Heart right ventricle (tissue), 16 donors: ENCODE measurements at places on chromosomes 6 and 20.
A peak's percentile ranks its signal among the peaks of the same experiment; 100 is the strongest.

DNA sequence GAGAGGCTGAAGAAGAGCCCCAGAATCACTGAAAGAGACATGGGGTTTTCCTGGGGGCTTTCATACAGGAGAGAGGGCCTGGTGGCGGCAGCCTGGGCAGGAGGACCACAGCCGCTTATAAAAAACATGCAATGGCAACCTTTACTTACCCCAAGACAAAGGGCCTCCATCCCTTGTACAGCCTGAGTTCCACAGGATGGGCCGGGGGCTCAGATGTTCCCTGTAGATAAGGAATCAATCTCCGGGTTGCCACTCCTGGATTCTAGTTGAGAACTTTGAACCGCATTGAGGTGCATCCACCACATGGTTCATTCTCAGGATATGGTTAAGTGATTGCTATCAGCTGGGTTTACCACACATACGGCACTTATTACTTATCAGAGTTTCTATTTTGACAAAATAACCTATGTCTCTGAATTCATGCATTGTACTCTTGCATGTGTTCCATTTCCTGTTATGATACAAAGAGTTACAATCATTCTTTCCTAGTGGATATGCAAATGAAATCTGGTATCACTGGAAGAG, 677.6 kb downstream of the KIF16B start:
- no peak for DNase-seq

DNA sequence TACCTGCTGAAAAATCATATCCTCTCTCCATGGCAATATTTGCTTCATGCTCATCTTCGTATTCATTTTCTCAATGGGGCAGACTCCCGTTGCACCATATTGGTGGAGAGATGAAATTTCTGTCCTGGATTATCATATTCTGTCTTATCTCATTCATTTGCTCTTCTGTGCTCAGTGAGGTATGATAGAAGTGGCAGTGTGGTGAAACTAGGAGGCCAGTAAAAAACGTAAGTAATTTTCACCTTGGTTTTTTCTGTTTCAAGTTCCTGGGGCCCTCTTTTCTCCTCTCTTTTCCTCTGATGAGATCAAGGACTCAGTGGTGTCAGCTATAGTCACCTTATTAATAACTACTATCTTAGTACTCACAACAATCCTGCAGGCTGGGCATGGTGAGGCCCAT, 182.5 kb upstream of the HDAC2 start:
- no peak for DNase-seq

- DNase-seq, result no peak
Measured at GRCh38 chr6:149275621-149276020, 41.9 kb upstream of the TAB2 start.

GRCh38 chr6:42316981-42317380, 99.3 kb upstream of the MRPS10 start:
- no peak for DNase-seq

- DNase-seq, result no peak
Measured at GRCh38 chr6:170113141-170113540, 177.7 kb downstream of the DLL1 start.

- DNase-seq, result no peak
Measured at GRCh38 chr20:48846516-48847492, 19.0 kb upstream of the PREX1 start.

- DNase-seq, result peak; percentile 58
Measured at GRCh38 chr6:158769234-158769770, 49.9 kb downstream of the EZR start.

DNA sequence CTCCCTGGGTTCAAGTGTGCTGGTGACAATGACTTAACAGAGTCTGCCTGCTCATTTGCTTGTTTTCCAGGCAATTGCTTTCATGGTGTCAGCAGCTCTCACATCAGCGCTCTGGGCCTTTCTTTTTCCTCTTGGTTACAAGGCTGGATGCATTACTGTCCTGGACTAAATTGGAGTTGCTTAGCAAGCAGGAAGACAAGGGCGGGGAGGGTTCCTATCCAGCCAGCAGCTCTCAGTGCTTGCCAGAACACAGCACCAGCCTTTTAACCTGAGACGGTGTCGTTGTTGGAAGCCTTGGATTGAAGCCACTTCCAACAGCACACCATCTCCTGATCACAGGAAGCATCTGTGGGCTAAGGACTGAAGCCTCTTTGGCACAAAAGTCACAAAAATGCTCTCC, 606.9 kb downstream of the CDH26 start:
- DNase-seq, result no peak

DNA sequence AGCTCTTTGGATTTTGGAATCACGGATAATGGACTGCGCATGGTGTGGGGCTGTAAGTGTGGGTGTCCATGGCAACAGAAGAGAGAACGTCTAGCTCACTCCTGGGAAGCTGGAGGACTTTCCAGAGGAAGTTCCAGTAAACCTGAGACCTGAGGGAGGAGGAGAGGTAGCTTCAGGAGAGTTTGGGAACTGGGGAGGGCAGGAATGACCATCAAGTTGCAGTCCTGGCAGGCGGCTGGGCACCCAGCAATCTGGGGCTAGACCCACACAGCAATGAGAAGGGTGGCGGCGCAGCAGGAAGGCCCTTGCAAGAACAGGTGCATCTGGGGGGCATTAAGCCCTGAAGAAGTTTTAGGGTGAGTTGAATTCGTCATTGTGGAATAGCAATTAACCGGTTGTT, 95.9 kb downstream of the FOXC1 start:
- no peak for DNase-seq

- peak; percentile 67 for DNase-seq
Measured at GRCh38 chr6:31559958-31560696, 12.0 kb upstream of the LTA start.

- DNase-seq, result no peak
Measured at GRCh38 chr20:836190-836589, 2.7 kb downstream of the FAM110A start.

GRCh38 chr20:25135031-25135430, 53.1 kb upstream of the VSX1 start:
- no peak for DNase-seq

- no peak for DNase-seq
Measured at GRCh38 chr6:53095270-53095669, 30.1 kb downstream of the FBXO9 start.

GRCh38 chr20:9488063-9488462, 26.3 kb upstream of the LAMP5 start:
- no peak for DNase-seq

- DNase-seq, result no peak
Measured at GRCh38 chr20:46672543-46673148, 16.6 kb downstream of the TP53RK start.

GRCh38 chr20:16497896-16498295, 75.4 kb downstream of the KIF16B start:
- no peak for DNase-seq

DNA sequence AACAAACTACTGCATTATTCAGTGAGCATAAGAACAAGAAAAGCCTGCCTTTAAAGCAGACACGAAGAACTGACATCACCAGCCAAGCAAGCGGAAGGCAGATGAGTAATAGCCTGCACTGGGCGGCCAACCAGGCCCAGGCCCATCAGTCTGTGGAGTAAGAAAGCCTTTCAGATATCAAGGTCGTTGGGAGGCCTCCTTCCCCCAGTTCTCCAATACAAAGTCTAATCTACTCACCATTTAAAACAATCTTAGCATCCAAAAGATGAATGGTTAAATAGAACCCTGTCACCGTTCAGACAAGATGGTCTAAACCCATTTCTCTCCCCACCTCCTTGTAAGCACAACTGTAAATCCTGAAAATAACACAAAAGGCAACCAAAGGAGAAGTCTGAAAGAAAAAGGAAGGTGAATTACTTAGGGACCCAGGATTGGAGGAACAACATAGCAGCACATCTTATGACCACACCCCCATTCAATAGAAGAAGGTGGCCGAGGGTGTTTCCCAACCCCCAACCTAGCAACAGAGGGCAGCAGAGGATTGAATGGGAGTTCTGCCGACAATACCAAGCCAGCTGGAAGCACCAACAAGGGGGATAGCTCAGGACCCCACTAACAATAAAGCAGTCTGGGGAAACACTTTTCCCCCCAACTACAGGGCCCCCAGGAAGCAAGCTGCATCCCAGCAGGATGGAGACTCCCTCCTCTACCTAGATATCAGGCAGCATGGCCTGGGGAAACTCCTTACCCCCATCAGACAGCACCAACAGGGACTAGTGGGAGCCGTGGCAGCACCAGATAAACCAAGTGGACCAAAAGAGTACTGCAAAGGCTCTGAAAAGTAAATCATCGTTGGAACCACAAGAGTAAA, 67.9 kb downstream of the ZHX3 start:
- peak; percentile 57 for DNase-seq

GRCh38 chr6:99467509-99468106, 42.5 kb upstream of the PNISR start:
- no peak for DNase-seq

- DNase-seq, result no peak
Measured at GRCh38 chr20:61753316-61753942, 312.3 kb downstream of the TAF4 start.

- no peak for DNase-seq
Measured at GRCh38 chr6:162379757-162380409, 347.7 kb downstream of the PRKN start.

DNA sequence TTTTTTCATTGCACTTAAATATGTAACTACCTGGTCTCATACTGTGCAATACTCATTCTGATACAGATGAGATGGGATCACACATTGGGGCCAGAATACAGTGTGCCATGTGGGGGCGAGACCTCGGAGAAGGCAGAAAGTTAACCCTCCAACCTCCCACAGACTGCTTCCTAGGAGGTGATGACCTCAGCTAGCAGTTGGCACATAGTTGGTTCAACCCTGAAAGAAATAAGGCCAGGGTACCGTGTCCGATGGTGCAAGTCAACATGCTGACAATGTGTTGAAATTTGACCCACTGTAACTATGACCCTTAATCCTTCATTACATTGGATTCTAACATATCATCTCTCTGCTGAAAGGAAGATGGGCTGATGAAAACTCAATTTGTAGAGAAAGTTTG, 61.9 kb downstream of the GJA10 start:
- no peak for DNase-seq
